ENCODE measurements at places on chromosomes 6 and 20.

DNA sequence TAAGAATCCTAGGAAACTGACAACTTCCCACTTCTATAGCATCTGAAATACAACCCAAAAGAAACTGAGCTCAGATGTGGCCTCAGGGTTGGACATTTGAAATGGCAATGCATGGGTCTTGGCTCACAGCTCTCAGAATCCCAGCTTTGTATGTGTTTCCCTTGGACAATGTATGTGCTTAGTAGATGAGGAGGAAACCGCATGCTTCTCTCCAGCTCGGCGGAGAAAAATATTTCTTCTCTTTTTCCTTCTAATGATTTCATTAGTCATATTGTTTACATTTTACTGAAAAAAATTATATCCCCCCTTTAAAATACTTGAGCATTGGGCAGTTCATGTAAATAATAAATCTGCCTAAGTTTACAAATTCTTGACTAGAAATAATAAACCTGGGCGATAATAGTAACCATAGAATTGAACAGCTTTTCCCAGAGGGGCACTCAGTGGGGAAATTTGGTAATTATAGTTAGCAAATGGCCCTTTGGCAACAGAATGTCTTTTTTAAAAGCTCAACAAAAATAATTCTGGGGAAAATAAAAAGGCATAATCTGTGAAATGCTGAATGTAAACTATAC, 55.3 kb downstream of the PFDN4 start:
- DNase-seq = no peak

DNA sequence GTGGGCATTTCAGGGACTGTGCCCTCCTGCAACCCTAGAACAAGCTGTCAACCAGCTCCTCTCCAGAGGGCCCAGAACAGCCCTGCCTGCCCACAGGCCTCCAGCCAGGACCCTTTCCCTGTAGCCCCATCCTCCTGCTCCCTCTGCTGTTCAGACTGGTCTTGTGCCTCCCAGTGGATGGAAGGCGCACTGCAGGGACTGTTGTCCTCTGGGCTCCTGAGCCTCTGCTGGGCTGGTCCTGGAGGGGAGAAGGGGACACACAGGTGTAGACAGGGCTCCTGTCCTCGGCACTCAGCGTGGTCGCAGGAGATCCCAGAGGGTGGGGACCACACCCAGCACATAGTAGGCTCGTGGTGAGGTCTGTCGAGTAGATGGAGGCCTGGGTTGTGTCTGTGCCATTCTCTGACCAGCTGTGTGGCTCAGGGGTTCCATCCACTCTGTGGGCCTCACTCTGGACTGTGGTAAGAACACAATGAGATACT, 11.5 kb downstream of the ITPR3 start:
- DNase-seq = peak; percentile 27

GRCh38 chr6:134199848-134200606, 117.9 kb downstream of the SGK1 start:
- no peak for DNase-seq

DNA sequence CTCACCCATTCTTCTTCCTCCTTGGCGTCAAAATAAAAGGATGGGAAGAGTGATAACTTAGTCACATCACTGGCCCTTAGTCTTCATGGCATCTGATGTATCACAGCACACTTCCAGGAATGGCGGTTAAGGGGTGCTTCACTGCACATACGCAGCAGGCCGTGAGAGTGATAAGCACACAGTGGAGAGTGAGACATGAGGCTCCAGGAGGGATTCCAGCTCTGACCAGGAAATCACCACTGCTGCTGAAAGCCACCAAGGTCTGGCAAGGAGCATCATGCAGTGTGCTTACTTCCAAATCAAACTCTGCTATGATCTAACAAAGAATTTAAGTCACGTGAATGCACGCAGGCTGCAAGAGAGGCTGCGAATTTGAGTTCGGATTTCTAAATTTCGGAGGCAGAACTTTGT, 62.4 kb downstream of the ARID1B start:
- DNase-seq = no peak

- no peak for DNase-seq
Observed at GRCh38 chr6:167953551-167953950, 43.9 kb upstream of the KIF25 start.

- DNase-seq = no peak
Observed at GRCh38 chr6:1525364-1526038, 84.2 kb upstream of the FOXC1 start.

DNA sequence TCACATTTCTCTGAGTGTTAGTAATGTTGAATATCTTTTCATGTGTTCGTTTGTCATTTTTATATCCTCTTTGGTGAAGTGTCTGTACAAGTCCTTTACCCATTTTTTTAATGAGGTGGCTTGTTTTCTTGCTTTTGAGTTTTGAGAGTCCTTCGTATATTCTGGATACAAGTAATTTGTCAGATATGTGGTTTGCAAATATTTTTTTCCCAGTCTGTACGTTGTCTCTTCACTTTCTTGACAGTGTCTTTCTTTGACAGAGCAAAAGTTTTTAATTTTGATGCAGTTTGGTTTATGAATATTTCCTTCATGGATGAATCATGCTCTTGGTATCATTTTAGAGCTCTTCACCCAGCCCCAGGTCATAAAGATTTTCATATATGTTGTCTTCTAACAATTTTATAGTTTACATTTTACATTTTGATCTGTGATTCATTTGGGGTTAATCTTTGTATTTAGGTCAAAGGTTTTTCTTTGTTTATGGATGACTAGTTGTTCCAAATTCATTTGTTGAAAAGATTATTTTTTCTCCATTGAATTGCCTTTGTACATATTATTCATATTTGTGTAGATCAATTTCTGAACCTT, 152.5 kb downstream of the MRPL14 start:
- DNase-seq = no peak

DNA sequence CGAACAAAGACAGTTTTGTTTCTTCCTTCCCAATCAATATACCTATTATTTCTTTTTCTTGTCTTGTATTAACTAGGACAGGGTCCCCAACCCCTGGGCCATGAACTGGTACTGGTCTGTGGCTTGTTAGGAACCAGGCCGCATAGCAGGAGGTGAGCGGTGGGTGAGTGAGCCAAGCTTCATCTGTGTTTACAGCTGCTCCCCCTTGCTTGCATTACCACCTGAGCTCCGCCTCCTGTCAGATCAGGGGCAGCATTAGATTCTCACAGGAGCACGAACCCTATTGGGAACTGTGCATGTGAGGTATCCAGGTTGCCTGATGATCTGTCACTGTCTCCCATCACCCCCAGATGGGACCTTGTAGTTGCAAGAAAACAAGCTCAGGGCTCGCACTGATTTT, 151.9 kb downstream of the CDKAL1 start:
- no peak for DNase-seq

DNA sequence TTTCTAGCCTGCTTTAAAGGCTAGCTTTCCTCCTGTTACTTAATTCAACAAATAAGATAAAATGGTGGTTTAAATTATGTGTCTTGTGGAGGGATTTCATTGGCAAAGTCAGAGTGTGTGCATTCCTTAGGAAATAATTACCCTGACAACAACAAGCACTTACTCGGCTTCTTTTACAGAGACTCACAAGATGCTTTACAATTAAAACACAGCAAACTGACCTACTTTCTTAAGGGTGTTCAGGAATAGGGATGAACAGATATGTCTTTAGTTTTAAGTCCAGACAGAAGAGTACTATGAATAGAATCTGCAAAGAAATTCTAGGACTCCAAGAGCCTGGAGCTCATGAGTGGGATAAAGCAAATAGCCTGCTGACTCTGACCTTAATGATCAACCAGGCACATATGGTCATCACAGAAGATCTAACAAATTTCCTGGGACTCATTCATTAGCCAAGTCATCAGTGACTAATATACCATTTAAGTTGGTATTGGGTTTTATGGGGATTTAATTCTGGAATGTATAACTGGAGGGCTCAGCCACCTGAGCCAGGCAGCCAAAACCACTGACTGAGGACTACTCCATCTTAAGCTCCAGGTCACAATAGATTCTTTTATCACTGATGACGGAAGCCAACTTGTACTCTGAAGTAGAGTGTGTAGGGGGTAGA, 161.8 kb upstream of the RIMS1 start:
- DNase-seq = no peak

DNA sequence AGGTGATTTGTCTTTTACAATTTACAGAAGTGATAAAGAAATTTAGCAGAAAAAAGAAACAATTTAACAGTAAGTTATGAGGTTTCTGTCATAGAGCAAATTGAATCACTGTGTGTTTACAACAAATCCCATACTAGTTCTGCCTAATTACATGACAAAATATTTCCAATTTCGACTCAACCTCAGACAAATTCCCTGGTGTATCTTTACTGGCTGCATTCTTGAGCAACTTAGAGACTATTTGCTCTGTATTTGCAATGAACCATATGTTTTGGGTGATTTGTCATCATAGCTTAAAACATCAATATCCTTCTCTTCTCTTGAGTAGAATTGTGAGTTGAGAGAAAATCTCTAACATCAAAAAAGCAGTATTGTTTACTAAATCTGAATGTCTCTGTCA, 128.7 kb downstream of the SIM1 start:
- DNase-seq = no peak

GRCh38 chr6:7252390-7252789, 60.6 kb downstream of the SSR1 start:
- no peak for DNase-seq

GRCh38 chr6:136592930-136593673, 42.9 kb upstream of the MAP7 start:
- no peak for DNase-seq

DNA sequence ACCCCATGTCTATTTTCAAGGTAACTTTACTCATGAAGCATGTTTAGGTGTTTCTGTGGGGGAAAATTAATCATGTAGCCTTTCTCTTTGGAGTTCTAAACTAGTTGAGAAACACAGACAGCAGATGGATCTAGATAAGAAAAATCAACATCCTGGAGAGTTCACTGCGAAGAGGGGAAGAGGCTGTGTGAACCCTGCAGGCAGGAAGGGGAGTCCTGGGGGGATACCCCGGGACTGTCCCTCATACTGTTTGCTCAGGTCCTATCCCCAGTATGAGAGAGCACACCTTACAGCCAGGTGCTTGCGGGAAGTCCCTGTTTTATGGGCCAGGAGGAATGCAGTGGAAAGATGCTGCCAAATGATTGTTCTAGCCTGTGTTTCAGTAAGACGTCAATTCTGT, 32.7 kb downstream of the CHMP4B start:
- no peak for DNase-seq

DNA sequence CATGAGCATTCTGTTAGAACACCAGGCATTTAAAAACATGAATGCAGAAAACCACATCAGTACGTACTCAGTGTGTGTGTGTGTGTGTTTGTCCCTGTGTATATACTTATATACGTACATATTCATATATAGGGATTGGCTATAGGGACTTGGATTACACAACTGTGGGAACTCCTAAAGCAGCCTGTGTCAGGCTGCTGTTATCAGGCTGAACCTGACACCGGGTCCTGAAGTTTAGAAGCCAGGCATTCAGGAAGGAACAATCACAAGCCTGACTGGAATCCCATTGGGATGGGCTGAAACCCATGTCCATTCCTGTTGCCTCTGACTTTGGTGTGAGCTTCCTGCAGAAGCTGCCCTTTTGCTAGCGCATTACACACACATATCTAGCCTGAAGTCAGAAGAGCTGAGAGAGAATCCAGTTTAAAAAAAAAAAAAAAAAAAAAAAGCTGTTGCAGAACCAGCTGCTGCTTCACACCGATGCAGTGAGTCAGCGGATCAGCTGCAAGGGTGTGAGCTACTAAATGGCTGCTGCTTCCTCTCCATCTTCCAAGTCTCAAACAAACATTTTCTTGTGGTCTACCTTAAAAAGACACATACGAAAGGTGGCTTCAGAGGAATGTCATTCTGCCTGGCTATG, 348.1 kb downstream of the THBS2 start:
- DNase-seq = no peak

GRCh38 chr6:156485150-156485549, 292.0 kb upstream of the ARID1B start:
- DNase-seq = no peak

DNA sequence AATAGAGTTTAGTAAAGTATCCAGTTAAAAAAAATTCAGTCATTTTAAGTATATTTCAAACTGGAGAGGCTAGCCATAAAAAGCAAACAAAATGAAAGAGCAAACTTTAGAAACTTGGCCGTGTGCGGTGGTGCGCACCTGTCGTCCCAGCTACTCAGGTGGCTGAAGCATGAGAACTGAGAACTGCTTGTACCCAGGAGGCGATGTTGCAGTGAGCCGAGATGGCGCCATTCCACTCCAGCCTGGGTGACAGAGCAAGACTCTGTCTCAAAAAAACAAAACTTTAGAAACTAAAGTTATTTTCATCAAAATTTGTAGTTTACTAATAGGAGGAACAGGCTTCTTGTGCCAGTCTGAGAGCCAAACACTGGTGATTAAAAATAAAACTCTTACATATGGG, 100.2 kb upstream of the POPDC3 start:
- no peak for DNase-seq

- no peak for DNase-seq
Observed at GRCh38 chr6:157779705-157780604, 43.1 kb upstream of the SNX9 start.

GRCh38 chr6:113047148-113047547, 700.0 kb downstream of the RFPL4B start:
- DNase-seq = no peak

DNA sequence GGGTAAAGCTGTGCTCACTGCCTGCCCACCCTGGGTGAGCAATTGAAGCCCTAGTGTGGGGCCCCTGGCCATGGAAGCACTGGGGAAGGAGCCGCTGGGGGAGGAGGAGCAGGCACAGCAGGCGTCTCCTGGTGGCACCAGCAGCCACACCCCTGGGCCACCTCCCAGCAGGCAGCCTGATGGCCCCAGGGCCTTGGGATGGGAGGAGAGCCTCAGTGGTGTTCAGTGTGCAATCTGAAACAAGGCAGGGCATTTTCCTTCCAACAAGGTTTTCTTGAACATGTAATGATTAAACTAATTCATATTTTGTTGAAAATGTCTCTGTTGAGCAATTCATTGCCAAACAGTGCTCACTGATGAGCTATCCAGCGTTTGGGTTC, 151.0 kb downstream of the ZDHHC14 start:
- no peak for DNase-seq

DNA sequence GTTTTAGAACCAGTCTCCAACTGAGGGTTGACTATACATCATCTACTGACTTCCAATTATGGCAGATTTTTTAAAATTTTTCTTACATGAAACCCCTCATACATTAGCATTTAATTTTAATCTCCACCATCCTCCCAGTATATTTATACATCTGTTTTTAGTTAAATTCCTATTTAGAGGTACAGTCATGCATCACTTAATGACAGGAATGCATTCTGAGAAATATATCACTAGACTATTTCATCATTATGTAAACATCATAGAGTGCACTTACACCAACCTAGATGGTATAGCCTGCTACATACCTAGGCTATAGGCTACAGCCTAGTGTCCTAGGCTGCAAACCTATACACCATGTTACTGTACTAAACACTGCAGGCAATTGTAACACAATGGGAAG, 316.7 kb upstream of the MARCKS start:
- DNase-seq = no peak

Data from activated T-helper 9 cell treated with anti-CD3 and anti-CD28 coated beads, Interleukin-2, amount 50 U/mL, for 16 hours (primary cell).